ENCODE measurements at places on chromosomes 4 and X. TPM values are rescaled to one million over a fixed set of nuclear protein-coding genes. Genes with fewer than 3 reads are reported as not detected.

- no peak overlapping the region for H3K27ac ChIP-seq
- no peaks in the 10 kb centered on the region for H3K27me3 ChIP-seq
- no peaks in the 10 kb centered on the region for H3K36me3 ChIP-seq
- no peak for DNase-seq
Measured at GRCh38 chrX:147351644-147352043, 537.1 kb upstream of the CXorf51A start.

DNA sequence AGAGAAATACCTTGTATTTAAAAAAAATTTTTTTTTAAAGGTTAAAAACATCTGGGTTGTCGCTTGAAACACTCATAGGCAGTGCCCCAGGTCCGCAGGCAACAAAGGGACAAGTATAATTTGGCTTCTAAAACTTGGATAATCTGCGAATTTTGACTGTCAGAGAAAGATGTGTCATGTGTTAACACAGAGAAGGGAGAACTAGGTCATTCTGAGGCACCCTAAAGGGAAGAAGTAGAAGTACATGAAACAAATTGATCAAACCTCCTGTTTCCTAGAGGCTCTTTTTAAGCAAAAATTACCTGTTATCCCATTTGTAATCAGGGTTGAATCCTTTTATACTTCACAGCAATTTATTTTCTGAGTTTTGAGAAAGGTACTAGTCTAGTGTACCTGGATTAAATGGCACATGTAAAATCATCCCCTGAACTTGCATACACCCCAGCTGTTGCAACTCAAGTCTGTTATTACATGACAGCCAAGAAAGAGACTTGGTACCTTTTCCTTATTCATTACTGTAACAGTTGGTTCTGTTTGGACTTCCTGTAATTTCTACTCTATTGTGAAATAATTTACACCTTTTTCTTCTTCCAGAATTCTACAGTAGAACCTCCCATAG, 1.7 kb downstream of the SRD5A3 start:
- no peaks in the 10 kb centered on the region for H3K27me3 ChIP-seq
- H3K27ac ChIP-seq = no peak overlapping the region
- no peak for DNase-seq
- no peaks in the 10 kb centered on the region for H3K36me3 ChIP-seq

DNA sequence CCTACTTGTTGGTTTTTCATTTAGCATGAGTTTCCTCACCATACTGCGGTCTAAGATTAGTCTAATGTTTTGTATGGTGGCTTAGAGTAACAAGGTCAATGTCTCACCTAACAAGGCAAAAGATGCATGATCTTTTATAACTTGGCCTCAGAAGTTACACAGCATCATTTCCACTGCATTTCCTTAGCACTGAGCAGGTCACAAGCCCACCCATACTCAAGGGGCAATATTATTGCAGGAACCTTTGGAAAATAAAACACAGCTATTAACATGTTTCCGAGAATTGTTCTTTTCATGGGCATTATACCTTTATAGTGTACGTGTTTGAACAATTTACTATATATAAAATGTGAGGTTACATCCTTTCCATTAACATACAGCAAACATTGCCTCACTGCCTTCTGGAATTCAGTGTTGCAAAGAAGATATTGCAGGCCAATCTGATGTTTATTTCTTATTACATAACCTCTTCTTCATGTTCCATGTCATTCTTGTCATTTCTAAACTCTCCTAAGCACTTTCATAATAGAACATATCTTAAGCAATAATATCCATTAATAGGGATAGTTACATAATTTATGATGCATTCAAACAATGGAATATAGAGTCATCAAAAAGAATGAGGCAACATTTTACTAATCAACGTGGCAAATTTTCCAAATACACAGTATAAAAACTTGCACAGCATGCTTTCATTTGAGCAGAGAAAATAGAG, 153.8 kb downstream of the AREG start:
- DNase-seq = no peak
- H3K27ac ChIP-seq = no peak overlapping the region
- H3K27me3 ChIP-seq = no peaks in the 10 kb centered on the region

DNA sequence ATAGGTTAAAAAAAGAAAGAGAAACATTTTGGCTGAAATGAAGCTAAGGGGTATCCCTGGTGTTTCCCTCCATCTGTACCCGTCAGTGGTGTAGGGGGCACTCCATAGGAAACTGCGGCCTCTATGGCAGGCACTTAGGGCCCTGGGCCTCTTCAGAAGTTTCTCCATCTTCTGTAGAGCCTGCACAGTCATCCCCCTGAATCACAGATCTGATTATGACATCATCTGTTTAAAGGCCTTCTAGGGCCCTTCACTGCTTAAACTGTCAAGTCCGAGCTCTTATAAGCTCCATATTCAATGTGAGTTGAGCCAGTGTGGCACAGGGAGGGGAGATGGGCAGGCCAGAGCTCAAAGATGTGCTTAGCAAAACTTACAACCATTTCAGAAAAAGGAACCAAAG, 241.3 kb downstream of the NR3C2 start:
- DNase-seq = no peak
- H3K27ac ChIP-seq = no peak overlapping the region
- no peaks in the 10 kb centered on the region for H3K27me3 ChIP-seq
- H3K4me1 ChIP-seq = peaks cover 22% of the 10 kb centered on the region

- H3K27ac ChIP-seq = no peak overlapping the region
- H3K4me3 ChIP-seq = no peak overlapping the region
- no peaks in the 10 kb centered on the region for H3K4me1 ChIP-seq
- no peak for DNase-seq
- no peaks in the 10 kb centered on the region for H3K27me3 ChIP-seq
Measured at GRCh38 chrX:118857006-118857405, 33.4 kb downstream of the ZCCHC12 start.

- no peaks in the 10 kb centered on the region for H3K36me3 ChIP-seq
- H3K4me1 ChIP-seq = peaks cover 6% of the 10 kb centered on the region
- H3K4me3 ChIP-seq = no peak overlapping the region
Measured at GRCh38 chr4:151426513-151426912, 17.5 kb downstream of the FHIP1A start.

DNA sequence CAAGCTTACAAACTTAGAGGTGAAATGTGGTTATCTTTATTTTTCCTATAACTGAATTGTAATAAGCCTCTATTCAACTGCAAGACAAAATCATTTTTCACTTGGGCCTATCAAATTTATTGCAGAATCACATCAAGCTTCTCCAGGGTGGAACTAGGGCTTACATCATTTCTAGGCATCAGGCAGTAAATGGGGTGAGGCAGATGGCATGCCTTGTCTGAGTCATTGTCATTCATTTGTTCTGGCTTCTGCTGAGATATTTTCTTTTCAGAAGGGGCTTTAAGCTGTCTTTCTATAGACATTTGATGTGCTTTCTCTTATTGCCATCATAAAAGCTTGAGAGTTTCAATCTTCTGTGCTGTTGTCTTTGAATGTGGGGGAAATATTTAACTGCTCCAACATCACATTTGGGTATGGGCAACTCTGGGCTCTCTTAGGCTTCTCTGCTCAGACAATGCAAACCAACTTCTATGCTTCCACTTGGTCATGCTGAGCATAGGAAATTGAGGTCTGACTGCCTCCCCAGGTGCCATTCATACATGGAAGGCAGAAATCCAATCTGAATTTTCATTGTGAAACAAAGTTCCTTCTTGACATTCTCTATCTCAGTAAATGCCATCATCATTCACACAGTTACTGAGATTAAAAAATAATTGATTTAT, 225.8 kb upstream of the GIMD1 start:
- DNase-seq = no peak
- no peak overlapping the region for H3K27ac ChIP-seq
- H3K27me3 ChIP-seq = no peaks in the 10 kb centered on the region
- no peaks in the 10 kb centered on the region for H3K4me1 ChIP-seq
- no peaks in the 10 kb centered on the region for H3K36me3 ChIP-seq
- H3K4me3 ChIP-seq = no peak overlapping the region

KCNE5 gene
- 0.34 TPM for total RNA-seq

All from suprapubic skin (tissue), 4 donors.